ENCODE measurements at places on chromosomes 4 and X. TPM values are rescaled to one million over a fixed set of nuclear protein-coding genes. Genes with fewer than 3 reads are reported as not detected.

CXCL1 gene
- 128 TPM for total RNA-seq

SOX3 gene
- total RNA-seq = not detected

HSFX2 gene
- 0.14 TPM for total RNA-seq

SLIT2 gene
- 12.0 TPM for total RNA-seq

TNIP3 gene
- 0.22 TPM for total RNA-seq

MAML3 gene
- total RNA-seq = 12.3 TPM

C4orf50 gene
- total RNA-seq = not detected

SPANXN4 gene
- not detected for total RNA-seq

AMER1 gene
- total RNA-seq = 2.3 TPM

SCD5 gene
- total RNA-seq = 5.6 TPM

CCSER1 gene
- total RNA-seq = 0.14 TPM

F8A3 gene
- total RNA-seq = 2.3 TPM

PIN4 gene
- total RNA-seq = 7.4 TPM

EMCN gene
- not detected for total RNA-seq

EVC gene
- 64.7 TPM for total RNA-seq

SYN1 gene
- 1.1 TPM for total RNA-seq

TBC1D8B gene
- 10.6 TPM for total RNA-seq

POF1B gene
- not detected for total RNA-seq

UGT2B15 gene
- not detected for total RNA-seq

MUC7 gene
- total RNA-seq = not detected

SRD5A3 gene
- 7.0 TPM for total RNA-seq

GPAT3 gene
- 2.0 TPM for total RNA-seq

SYP gene
- total RNA-seq = 0.29 TPM

INTS6L gene
- 3.3 TPM for total RNA-seq

KIAA0232 gene
- total RNA-seq = 21.5 TPM

PABPC5 gene
- not detected for total RNA-seq

PAGE3 gene
- total RNA-seq = not detected

SLC39A8 gene
- 62.8 TPM for total RNA-seq

PF4V1 gene
- total RNA-seq = 0.57 TPM

ARX gene
- total RNA-seq = not detected

ACTRT1 gene
- not detected for total RNA-seq

LRP2BP gene
- 0.43 TPM for total RNA-seq

NSUN7 gene
- total RNA-seq = under 0.01 TPM

AMBN gene
- not detected for total RNA-seq

CPE gene
- total RNA-seq = 2.3 TPM

RGN gene
- total RNA-seq = 1.1 TPM

TMEM164 gene
- total RNA-seq = 11.8 TPM

TEX11 gene
- not detected for total RNA-seq

All from placental pericyte (primary cell).